CD4-positive, alpha-beta T cell treated with Interleukin-15 for 4 hours (primary cell): ENCODE measurements at places on chromosomes 2 and 18.

GRCh38 chr2:121969166-121969565, 213.7 kb downstream of the TSN start:
- DNase-seq: no peak

- no peak for DNase-seq
Measured at GRCh38 chr2:69631402-69631801, 12.1 kb downstream of the AAK1 start.

- no peak for DNase-seq
Measured at GRCh38 chr18:24277516-24278195, 120.0 kb downstream of the OSBPL1A start.

DNA sequence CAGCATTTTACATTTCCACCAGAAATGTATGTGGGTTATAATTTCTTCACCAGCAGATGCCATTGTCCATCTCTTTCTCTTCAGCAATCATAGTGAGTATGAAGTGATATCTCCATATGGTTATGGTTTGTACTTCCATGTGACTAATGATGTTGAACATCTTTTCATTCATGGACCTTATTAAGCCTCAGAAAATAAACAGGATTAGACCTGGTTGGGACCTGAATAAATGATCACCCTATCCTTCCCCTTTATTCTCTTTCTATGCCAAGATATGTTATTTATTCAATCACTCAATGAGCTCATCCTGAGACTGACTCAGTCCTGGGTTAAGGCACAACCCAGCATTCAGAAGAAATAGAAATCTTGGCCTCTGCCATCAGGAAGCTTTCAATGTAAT, 86.6 kb downstream of the ANTXR1 start:
- DNase-seq: no peak

DNA sequence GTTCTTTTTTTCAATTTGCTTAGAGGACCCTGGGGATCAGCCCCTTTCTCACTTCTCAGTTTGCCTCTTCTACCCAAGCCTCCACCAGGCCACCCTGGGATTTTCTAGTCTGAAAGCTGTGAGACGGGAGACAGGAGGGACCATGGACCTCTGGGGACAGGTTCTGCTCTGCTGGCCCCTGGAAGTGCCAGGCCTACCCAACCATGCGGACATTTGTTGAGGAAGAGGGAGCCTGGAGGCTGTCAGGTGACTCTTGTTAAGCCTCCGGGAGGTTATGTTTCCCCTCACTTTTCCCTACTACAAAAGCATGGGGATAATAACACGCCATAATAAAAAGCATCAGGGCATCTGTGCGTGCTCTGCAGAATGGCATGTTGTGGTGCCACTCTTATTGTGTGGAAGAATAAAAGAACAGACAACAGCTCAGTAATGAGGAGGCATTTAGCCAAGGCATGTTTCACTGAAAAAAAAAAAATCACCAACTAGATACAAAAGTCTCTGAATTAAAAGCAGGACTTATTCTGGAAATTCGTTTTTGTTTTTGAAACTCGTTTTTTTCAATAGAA, 48.3 kb upstream of the PLA2R1 start:
- no peak for DNase-seq
